ENCODE measurements at places on chromosomes 3 and 15. TPM values are rescaled to one million over a fixed set of nuclear protein-coding genes. Genes with fewer than 3 reads are reported as not detected.

GRCh38 chr3:55191911-55192775 is 264.3 kb upstream of the LRTM1 start:
- DNase-seq = no peak

DNA sequence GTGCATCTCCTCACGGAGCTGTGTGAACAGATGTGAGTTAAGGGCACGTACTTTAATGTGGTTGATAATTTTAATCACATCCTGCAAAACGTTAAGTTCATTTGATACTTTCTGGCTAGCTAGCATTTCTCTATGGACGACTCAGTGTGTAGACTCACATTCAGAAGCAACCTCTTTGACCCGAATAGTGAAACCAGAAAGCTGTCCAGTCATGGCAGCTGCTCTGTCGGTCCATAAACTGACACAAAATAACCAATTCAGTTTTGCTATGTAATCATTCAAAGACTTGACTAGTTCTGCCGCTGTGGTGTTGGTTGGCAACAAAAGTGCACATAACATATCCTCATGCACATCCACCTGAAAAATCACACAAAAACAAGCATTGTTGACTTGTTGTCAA is 3.7 kb upstream of the GFM1 start:
- DNase-seq = no peak

DNA sequence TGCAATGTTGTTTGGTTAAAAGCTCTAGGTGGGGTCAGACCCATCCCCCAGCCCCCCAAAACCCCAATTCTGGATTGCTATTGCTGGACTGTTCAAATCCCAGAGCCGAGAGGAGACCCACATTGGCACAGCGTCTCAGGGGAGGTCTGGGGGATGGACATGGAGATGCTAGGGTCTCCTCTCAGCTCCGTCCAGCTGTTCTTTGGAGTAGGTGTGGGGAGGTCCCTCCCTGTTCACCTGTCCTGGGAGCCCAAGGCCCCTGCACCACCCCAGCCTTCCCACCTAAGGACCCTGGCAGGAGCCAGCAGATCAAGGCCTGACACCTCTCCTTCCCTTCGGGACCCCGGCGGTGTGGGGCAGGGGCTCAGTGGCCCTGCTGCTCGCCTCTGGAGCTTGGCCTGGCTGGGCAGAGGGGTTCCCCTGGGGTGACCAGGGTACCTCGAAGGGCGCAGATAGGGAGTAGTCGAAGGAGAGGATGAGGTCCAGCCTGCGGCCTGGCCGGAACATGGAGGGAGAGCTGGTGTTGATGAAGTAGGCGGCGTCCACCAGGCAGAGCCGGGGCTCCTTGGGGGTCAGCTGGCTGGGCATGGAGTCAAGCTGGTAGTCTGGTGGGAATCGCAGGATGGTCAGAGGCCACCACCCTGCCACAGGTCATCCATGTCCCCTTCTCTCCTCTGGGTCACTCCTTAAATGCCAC is 23.9 kb downstream of the PLA2G4D start:
- DNase-seq = no peak

DNA sequence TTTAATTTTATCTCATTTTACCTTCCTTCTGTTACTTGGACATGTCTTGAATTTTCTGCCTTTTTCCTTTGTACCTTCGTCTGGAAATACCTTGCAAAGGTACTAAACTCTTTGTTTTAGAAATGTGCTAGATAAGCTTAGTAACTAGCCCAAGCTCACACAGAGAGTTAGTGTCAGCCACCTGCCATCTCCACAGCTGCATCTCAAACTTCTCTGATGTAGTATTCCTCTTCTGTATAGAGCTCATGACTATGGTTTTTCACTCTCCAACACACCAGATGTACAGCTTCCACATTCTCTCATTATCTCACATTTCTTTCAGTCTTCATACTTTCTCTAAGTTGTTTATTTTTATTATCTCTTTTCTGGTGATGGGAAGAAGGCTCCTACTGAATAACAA is 516.6 kb upstream of the ROBO2 start:
- no peak for DNase-seq

DNA sequence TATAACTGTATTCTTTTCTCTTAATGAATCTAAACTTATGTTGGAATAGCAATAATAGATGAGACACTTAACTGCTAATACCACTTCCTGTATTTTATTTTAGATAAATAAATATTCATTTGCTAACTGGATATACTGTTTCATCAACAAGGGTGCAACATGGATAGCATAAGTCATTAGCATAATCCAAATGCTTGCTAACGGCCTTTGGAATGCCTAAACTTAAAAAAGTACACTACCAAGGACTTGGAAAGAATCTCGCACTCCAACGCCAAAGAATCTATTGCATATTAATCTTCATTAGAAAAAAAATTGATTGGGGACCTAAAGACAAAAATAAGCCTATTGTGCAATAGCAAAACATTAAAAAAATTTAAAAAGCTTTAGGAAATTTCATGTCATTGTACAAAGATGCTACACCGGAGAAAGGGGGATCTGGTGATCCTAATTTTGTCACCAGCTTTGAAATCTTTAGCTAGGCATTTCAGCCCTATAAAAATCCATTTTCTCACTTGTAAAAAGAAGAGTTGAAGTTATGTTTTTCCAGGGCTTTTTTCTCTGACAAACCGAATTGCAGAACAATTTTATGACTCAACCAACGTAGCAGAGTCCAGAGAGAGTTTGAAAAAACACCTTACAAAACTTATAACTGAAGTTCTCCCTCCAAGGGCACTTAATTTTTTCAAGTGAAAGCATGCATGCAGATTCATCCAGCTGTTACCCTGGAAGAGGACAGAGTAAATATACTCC is 4.1 kb downstream of the VGLL3 start:
- no peak for DNase-seq

DNA sequence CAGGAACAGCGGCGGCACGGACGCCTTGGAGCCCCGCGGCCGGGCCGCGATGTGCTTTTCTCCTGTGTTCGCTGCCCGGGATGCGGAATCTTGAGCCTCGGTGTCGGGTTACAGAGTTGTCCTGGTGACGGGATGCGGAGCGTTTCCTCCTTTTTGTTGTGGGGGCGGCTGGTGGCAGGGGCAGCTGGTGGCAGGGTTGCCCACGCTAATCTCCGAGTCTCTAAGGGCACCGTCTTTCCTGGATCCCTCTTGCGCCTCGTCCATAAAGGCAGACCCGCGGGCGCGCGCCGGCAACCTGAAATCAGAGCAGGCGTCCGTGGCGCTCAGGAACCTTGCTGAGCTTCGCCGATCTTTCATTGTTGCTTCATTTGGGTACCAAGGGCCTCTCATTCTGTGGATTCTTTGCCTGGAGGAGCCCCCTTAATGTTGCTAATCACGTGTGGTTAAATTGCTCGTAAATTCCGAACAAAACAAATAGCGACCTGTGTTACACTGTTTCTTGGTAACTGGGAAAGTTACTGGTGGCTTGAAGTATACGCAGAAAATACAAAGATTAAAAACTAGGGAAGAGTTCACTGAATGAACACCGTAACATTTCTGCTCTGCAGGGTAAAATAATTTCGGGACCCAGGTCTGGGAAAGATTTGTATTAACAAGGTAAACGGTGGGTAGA is 844 bp upstream of the PFN2 start:
- peak; percentile 34 for DNase-seq

DNA sequence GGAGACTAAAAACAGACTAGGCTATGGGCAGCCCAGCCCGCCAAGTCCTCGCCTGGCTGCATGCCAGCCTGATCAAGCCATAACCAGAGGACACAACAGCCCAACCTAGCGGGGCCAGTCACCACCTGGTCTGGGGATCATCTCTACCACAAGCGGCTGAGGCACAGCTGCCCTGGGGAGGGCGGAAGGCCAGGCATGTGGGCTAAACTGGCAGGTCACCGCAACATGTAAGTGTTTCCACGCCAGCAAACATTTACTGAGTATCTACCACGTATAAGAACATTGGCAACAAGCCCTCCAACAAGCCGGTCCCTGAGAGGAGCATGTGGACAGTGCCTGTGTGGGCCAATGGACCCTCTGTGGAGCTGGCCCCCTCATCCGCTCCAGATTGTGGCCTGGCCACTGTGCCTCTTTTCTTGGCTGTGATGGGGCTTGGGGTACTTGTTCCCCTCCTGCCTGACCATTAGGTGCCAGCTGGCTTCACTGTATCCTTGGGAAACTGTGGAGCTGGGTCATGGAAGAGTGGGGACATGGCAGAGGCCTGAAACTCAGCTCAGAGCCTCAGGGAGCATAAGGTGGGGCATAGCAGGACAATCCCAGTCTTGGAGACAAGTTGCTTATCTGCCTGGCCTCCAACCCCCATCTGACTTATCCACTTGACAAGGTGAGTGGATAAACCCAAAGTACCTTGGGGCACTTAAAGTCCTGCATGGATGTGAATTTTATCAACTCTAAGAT is 9.0 kb downstream of the UBXN7 start:
- DNase-seq = no peak

DNA sequence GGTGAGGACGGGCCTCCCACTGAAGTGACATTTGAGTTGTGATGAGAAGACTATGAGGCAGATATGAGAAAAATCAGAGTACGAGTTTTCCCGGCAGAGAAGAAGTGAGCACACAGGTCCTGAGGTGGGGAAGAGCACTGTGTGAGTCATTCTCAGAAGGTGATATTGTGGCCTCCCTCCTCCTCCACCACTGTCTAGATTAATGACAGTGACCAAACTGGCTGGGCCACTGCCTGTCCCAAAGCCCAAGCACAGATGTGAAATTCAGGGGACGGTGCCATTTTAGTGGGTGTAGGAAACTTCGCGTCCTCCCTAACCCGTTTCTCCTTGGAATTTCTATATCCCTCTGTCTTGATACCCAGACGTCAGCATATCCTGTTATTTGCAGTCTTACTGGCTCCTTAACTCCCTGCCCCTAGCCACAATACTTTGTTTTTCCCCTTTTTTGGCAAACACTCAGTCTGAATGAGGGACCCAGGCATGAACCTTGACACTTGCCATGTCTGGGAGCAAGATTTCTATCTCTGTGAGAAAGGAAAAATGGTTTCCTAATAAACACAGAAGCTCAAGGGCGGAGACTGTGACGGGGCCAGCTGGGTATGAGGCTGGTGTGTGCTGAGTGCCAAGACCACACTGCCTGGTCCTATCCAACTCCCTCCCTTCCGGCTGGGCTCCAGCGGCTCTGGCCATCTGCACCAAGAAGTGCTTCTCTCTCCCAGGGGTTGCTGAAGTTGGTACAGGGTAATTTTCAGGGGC is 15.2 kb downstream of the PRICKLE2 start:
- no peak for DNase-seq

GRCh38 chr3:30273304-30274072 is 332.9 kb upstream of the TGFBR2 start:
- no peak for DNase-seq

GRCh38 chr3:48301800-48302166 is 31.7 kb downstream of the SPINK8 start:
- DNase-seq = no peak

DNA sequence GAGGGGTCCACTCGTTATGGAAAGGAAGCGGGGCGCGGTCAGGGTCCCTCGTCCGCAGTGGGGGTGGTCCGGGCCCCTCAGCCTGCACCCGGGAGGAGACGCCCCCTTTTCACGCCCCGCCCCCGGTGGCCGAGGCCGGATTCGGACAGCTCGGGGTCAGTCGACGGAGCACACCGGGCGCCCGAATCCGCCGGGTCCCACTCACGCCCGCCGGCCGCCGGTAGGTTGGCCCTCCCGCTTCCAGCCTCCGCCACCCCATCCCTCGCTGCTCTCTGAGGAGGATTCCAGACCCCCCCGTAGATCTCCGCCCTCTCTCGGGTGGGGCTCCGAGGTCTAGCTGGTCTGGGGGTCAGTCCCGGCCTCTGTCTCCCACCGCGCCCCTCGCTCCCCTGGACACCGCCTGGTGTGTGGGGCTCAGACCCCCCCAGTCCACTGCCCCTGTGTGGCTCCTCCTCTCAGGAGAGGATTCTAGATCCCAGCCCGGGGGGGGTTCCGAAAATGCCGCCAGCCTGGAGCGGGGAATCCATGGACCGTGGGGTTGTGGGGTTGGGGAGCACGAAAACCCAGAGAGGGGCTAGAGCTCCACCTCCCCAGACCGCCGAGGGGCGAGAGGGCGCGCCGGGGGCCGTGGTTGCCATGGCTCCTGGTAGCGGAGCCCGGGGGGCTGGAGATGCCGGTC is 725 bp downstream of the CHL1 start:
- DNase-seq = no peak

DNA sequence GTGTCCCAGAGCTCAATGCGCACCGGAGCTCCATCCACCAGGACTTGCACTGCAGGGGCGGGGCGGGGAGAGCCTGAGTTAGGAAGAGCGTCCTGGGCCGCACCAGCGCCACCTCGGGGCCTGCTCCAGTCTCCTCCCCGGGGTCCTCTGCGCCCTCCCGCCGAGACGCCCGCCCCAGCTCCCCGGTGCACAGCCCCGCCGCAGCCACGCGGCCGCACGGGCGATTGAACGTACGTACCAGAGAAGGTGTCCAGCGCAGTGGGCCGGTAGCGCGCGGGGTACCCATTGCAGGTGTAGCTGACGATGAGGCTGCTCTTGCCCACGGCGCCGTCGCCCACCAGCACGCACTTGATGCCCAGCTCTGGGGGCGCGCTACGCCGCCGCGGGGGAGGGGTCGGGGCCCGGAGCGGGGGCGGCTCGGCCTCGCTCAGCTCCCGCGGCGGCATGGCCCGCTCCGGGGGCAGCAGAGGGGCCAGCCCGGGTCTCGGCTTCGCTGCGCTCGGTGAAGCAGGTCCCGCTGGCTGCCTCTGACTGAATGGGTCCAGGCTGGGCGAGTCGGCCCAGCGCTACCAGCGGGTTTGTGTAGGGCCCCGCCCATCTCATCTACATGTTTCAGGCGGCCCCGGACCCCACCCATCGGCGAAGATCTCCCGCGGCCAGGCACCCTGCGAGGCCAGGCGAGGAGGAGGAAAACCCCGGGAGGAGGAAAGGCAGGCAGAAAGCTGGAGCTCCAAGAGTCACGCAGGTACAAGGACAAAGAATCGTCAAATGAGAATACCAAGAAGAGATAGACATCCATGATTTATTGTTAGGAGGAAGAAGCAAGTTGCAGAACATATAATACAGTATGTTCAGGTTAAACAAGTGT is at the start of gene RHOV:
Gene RHOV (minus strand): TSS at position 541 of the 868 bp plus-strand sequence. CDS start 95 bp downstream, at position 446.
- peak; percentile 62 for DNase-seq

DNA sequence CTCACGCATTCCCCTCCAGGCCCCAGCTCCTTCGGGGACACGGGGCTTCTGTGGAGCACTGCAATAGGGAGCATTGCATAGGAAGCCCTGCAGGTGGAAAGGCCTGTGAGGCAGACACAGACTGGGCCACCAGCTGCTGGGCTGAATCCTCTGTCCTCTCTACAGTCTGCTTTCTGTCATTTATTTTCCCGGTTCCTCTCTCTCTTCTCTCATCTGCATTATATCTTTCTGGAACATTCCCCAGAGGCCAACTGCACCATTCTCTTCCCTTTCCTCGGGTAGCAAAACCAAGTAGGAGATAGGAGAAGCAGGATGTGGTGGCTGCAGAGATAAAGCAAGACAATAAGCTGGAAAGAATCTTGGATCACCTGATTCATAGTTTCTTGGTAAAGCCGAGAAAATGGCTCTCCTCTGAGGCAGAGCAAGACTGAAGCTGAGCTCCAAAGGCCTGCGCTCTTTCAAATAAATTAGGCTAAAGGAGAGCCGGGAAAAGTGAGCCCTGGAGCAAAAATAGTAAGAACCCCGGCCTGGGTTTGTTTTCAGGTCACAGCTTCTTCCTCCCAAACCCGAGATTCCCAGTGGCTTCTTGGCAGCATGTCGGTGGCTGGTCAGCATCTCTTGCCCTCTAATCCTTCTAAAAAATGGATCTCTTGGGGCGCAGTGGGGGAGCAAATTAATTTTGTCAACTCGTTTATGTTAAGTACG is 5.3 kb downstream of the TM4SF4 start:
- no peak for DNase-seq

Gene COMMD2
- 38.0 TPM for total RNA-seq

Gene CAV3
- total RNA-seq = not detected

Gene STRC
- total RNA-seq = 2.4 TPM

Gene CCDC39
- 0.29 TPM for total RNA-seq

Gene ROBO2
- total RNA-seq = not detected

Gene CFAP100
- not detected for total RNA-seq

Gene A4GNT
- total RNA-seq = not detected

Gene FBXO45
- 12.0 TPM for total RNA-seq
